ENCODE measurements at places on chromosomes 5 and 9. TPM values are rescaled to one million over a fixed set of nuclear protein-coding genes. Genes with fewer than 3 reads are reported as not detected.

- H3K4me1 ChIP-seq, result no peaks in the 10 kb centered on the region
- H3K27me3 ChIP-seq, result no peaks in the 10 kb centered on the region
- no peak for DNase-seq
- no peaks in the 10 kb centered on the region for H3K36me3 ChIP-seq
- H3K27ac ChIP-seq, result no peak overlapping the region
- no peak overlapping the region for H3K4me3 ChIP-seq
Observed at GRCh38 chr9:89759572-89759971, 154.8 kb downstream of the GADD45G start.

C5orf15 gene
- 7.8 TPM for total RNA-seq

ADAMTS12 gene
- total RNA-seq, result 1.8 TPM

ITGA2 gene
- 1.4 TPM for total RNA-seq

DNA sequence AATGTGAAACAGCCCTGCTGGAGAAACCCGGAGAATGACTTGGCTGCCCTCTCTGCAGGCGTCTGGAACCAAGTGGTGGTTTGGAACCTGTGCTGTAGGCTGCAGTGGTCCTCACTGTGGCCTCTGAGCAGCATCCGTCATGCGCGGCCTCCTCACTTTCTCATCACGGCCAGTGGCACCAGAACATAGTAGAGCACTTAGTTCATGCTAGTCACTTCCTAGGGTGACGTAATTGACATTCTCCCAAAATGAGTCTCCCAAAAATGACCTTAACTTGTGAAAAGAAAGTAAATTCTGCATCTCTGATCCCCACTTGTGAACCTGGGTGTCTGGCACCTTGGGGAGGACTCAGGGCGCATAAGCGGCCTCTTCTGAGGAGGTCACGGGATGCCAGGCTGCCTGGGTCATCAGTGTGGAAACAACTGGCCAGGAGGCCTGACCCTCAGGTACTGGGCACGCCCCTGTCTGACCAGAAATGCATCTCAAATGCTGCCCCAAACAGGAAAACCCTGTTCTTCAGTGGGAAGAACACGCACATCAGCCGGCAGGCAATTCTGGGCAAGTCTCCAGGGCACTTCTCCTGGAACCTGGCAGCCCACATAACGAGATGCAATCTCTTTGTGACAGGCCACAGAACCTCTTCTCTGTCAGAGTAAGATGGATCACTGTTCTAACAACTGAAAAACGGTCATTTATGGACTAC, 36.6 kb upstream of the SPTLC1 start:
- H3K36me3 ChIP-seq, result no peaks in the 10 kb centered on the region
- no peaks in the 10 kb centered on the region for H3K4me1 ChIP-seq
- H3K4me3 ChIP-seq, result no peak overlapping the region
- no peaks in the 10 kb centered on the region for H3K27me3 ChIP-seq
- peak; percentile 32 for DNase-seq
- no peak overlapping the region for H3K27ac ChIP-seq

DNA sequence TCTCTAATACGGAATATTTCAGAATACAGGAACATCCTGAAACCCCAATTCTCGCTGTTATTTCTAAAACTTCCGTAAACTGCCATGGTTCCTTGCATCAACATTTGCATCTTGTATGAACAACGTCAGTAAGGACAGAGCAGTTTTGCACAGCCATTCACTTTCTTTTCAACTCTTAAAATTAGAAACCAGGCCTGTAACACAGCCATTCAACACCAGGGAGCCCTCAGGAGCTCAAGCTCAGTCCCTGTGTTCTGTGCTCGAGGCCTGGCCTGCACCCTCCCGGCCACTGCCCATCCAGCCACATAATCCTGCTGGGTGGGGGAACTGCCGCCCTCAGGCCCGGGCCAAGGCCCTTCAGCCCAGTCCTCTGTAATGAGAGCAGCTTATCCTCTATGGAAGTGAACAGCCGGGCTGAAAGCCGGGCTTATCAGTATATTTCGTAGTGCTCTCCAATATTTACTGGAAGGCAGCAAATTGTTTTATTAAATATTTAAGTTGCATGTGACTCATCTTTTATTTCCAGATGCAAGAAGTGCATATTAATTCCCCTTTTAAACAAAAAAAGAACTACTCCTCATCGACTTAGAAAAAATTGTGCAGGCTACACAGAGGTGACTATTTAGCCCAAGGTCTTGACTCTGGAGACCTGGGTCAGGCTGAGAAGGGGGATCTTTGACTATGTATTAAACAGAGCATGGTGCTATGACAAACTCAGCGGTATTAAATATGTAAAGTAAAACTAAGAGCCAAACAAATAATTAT, 33.2 kb upstream of the SLC6A3 start:
- H3K4me1 ChIP-seq, result no peaks in the 10 kb centered on the region
- no peaks in the 10 kb centered on the region for H3K36me3 ChIP-seq
- H3K4me3 ChIP-seq, result no peak overlapping the region
- no peak for DNase-seq
- H3K27me3 ChIP-seq, result no peaks in the 10 kb centered on the region

DNA sequence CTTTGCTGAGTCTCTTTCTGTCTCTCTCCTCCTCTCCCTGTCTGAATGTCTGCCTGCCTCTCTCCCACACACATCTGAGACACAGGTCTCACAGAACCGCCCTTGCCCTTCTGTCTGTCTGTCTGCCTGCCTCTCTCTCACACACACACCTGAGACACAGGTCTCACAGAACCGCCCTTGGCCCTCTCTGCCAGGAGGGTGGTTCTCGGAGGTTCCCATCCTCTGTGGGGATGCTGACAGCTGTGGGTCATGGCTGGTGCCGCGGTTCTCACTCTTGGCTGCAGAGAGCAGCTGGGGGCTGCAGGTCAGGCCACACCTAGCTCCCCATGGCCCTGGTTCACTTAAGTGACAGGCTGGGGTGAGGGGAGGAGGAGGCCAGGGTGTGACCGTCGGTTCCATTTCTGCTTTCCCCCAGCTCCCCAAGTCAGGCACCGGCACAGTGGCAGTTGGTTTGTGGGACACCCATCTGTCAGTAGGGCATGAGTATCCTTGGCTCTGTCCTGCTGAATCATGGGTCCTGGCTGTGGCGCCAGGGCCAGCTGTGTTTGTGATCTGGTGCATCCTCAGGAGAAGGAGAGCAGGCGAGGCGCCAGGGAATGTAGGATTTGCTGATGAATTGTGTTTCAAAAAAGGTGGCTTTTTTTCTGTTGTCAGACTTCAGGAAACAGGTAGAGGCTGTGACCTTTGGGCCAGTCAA, 42.3 kb upstream of the CLPTM1L start:
- no peak overlapping the region for H3K4me3 ChIP-seq
- no peak overlapping the region for H3K27ac ChIP-seq
- H3K27me3 ChIP-seq, result no peaks in the 10 kb centered on the region
- no peak for DNase-seq
- H3K36me3 ChIP-seq, result no peaks in the 10 kb centered on the region

ORM2 gene
- not detected for total RNA-seq

GRCh38 chr5:44641820-44642219, 166.9 kb upstream of the MRPS30 start:
- no peaks in the 10 kb centered on the region for H3K27me3 ChIP-seq
- H3K4me1 ChIP-seq, result no peaks in the 10 kb centered on the region
- DNase-seq, result no peak
- H3K27ac ChIP-seq, result no peak overlapping the region
- no peaks in the 10 kb centered on the region for H3K36me3 ChIP-seq

DNA sequence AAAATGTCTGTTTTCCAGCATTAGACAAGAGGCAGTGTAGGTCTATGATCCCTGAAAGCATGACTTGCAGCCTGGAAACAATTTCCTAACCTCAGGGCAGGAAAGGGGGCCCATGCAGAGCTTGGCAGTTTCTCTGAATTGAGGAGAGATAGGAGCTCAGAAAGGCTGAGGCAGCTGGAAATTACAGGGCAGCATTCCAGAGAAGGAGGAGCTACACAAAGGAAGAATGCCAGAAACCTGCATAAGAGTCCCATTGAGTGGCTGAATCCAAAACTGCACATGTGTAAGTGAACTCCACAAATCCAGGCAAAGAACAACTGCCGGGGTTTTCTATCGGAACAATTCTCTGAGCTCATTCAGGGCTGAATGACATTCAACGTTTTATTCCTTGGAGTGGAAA, 346.8 kb downstream of the PIK3R1 start:
- no peak overlapping the region for H3K4me3 ChIP-seq
- H3K36me3 ChIP-seq, result no peaks in the 10 kb centered on the region
- H3K27me3 ChIP-seq, result no peaks in the 10 kb centered on the region
- DNase-seq, result peak; percentile 34

- peaks cover 4% of the 10 kb centered on the region for H3K36me3 ChIP-seq
- H3K4me1 ChIP-seq, result no peaks in the 10 kb centered on the region
- no peak overlapping the region for H3K27ac ChIP-seq
- DNase-seq, result no peak
Observed at GRCh38 chr9:7790022-7790818, 9.4 kb downstream of the DMAC1 start.

MCTP1 gene
- total RNA-seq, result 5.8 TPM

GRCh38 chr5:164868761-164869160, 1363.3 kb downstream of the MAT2B start:
- DNase-seq, result no peak
- no peak overlapping the region for H3K27ac ChIP-seq
- no peaks in the 10 kb centered on the region for H3K4me1 ChIP-seq
- H3K4me3 ChIP-seq, result no peak overlapping the region
- H3K36me3 ChIP-seq, result no peaks in the 10 kb centered on the region

- no peak for DNase-seq
- no peak overlapping the region for H3K4me3 ChIP-seq
- H3K27me3 ChIP-seq, result no peaks in the 10 kb centered on the region
- no peaks in the 10 kb centered on the region for H3K4me1 ChIP-seq
- H3K27ac ChIP-seq, result no peak overlapping the region
- H3K36me3 ChIP-seq, result no peaks in the 10 kb centered on the region
Observed at GRCh38 chr5:59555596-59555995, 337.9 kb downstream of the PDE4D start.

TERT gene
- not detected for total RNA-seq

XPA gene
- total RNA-seq, result 7.6 TPM

DNA sequence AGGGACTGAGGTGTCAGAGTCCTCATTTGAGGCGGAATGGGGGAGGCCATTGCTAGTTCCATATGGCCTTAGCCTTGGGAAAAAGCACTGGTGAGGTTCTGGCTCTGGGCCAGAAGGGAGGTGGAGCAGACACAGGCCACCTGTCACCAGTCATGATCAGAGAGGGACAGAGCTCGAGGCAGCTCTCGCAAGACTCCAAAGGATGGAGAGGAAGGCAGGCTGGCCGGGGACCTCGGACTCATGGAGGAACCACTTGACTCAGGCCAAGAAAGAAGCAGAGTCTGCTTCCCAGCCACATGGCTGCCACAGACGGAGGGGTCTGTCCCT, 29.2 kb upstream of the NSMF start:
- H3K4me3 ChIP-seq, result peak overlapping the region; percentile 11
- no peaks in the 10 kb centered on the region for H3K4me1 ChIP-seq
- no peaks in the 10 kb centered on the region for H3K36me3 ChIP-seq
- DNase-seq, result peak; percentile 83
- H3K27ac ChIP-seq, result no peak overlapping the region
- H3K27me3 ChIP-seq, result no peaks in the 10 kb centered on the region

GRCh38 chr5:180121826-180122413, 50.4 kb upstream of the RNF130 start:
- H3K36me3 ChIP-seq, result no peaks in the 10 kb centered on the region
- H3K4me3 ChIP-seq, result no peak overlapping the region
- no peak for DNase-seq
- H3K27me3 ChIP-seq, result no peaks in the 10 kb centered on the region
- H3K4me1 ChIP-seq, result no peaks in the 10 kb centered on the region

- DNase-seq, result no peak
- no peaks in the 10 kb centered on the region for H3K4me1 ChIP-seq
- no peak overlapping the region for H3K4me3 ChIP-seq
- no peaks in the 10 kb centered on the region for H3K27me3 ChIP-seq
Observed at GRCh38 chr9:116653348-116654058, 33.6 kb upstream of the TRIM32 start.

DNA sequence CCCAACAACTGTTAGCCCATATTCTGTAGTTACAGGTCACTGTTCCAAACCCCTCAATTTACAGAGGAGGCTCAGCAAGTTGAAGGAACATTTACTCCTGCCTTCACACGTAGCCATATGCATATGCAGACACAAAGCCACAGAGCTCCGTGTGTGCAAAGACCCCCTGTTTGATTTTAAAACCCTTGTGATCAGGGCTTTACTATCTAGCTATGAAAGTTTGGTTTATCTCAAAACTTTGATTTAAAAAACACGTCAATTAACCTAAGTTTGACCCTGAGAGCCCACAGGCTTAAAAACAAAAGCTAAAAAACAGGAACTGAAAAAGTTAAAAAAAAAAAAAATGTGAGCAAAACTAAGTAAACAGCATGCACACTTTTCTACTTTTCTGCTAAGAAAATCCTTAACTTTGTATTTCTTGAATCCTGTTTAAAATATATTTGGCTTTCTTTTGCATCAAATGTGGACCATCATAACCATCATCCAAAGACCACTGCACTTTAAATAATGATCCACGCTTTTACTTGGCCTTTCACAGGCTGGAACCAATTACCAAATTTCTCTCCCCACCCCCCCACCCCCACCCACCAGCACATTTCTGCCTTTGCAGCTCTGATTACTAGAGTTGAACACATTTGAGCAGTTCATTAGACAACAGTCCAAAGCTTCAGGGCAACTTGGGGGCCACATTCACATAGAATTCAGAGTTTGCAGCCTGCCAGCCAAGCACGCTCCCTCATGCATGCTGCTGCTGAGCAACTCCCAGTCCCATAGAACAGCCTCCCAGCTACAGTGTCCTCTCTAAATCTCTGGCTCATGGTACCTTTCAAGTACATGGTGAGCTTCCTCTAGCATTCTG, 128.8 kb upstream of the MAP3K1 start:
- no peak overlapping the region for H3K27ac ChIP-seq
- H3K4me3 ChIP-seq, result no peak overlapping the region
- no peaks in the 10 kb centered on the region for H3K4me1 ChIP-seq
- H3K27me3 ChIP-seq, result no peaks in the 10 kb centered on the region
- no peaks in the 10 kb centered on the region for H3K36me3 ChIP-seq
- DNase-seq, result no peak

DNA sequence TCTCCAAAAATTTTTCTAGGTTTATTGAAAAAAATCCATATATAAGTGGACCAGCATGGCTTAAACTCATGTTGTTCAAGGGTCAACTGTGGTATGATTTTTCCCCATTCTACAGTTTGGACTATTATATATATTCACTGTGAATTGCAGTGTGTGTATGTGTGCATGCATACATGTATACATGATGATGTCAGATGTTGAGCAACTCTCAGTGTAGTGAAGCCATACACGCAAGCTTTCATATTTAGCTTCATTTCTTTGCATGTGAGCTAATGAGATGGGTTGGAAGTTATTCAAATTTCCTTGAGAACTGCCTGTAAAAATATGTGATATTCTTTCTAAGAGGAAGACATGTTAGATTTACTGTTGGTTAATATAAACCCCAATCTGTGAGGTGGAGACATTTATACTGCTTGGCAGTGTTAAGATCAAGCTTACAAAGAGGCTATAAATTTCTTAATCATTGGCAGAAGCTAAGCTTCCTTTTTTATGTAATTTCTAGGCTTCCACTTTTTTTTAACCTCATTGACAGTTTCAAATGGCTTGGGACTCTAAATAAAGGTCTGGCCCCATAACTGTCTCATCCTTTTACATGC, 134.8 kb downstream of the GABRG2 start:
- H3K27ac ChIP-seq, result no peak overlapping the region
- no peak overlapping the region for H3K4me3 ChIP-seq
- H3K4me1 ChIP-seq, result no peaks in the 10 kb centered on the region
- DNase-seq, result no peak

All from pancreas (tissue), 10 donors.